Stimulated activated CD4-positive, alpha-beta T cell treated with anti-CD3 and anti-CD28 coated beads, Interleukin-4, amount 100 ng/mL, for 4 hours (primary cell): ENCODE measurements at places on chromosomes 7 and 10.

GRCh38 chr10:115969591-115969990 is 303.4 kb downstream of the GFRA1 start:
- no peak for DNase-seq

DNA sequence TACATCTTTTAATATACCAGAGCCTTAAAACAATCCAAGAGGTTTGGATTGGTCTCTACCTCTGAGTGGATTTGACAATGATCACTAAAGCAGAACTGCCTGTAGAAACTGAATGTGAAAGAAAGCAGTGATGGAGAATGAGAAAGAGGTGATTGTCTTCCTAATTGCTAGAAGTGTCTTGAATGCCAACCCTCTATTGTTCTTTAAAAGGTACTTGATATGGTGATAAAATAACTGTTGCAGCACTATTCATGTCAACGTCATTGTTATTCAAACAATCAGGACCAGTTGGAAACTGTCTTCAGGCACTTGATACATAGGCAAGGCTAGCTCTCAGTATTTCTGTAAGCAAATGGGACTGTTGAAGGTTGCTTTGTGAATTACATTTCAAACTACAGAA is 47.9 kb upstream of the ITPRID1 start:
- DNase-seq = no peak

- peak; percentile 45 for DNase-seq
Measured at GRCh38 chr7:5997210-5997808, 11.5 kb downstream of the PMS2 start.

DNA sequence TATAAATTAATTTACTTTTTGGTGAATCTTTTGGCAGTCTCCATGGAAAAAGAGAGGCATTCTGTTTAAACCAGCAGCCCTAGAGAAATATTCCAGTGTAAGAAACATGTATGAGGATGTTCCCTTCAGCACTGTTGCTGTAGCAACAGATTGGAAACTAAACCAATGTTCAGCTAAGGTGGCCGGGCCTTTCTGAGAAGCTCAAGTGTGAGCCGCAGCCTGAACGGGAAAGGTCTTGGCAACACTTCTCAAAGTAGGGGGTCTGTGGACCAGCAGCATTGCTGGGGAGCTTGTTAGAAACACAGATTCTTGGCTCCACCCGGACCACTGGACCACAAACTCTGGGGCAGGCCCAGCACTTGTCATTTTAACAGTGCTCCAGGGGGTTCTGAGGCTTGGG is 36.2 kb downstream of the RAMP3 start:
- DNase-seq = no peak

GRCh38 chr7:132063800-132064199 is 507.4 kb upstream of the PODXL start:
- DNase-seq = no peak

GRCh38 chr10:44696496-44696895 is 214.6 kb upstream of the TMEM72 start:
- DNase-seq = no peak

DNA sequence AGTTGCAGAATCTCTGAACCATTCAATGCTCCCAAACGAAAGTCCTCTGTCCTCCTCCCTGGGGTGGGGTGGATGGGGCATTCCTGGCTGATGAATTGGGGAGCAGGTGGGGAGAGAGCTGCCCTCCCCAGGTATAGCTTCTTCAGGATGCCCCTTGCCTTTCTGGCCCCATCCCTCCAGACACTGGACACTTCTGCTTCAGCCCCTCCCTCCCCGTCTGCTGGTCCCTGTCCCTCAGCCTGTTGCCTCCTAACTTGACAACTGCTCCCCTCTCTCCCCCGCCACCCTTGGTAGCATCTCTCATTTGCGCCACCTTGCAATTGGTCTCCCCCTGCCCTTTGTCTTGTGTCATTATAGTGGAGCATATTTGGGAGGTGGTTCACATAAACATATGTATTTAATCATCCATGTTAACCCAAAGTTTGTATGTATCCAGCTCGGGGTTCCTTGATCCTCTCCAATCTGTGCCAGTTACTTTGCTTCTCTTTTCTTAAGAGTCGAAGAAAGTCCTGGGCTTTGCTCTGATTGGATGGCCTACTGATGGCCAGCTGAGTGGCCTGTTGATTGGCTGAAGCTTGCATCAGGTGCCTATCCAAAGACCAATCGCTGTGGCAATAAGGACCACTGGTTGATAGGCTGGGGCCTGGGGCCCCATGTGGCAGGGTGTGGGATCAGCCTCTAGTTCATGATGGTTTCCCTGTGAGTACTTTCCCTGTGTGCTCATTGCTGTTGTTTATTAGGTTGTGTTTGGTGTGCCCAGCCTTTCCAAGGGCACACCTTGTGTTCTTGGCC is 4.0 kb upstream of the GCK start:
- DNase-seq = no peak

DNA sequence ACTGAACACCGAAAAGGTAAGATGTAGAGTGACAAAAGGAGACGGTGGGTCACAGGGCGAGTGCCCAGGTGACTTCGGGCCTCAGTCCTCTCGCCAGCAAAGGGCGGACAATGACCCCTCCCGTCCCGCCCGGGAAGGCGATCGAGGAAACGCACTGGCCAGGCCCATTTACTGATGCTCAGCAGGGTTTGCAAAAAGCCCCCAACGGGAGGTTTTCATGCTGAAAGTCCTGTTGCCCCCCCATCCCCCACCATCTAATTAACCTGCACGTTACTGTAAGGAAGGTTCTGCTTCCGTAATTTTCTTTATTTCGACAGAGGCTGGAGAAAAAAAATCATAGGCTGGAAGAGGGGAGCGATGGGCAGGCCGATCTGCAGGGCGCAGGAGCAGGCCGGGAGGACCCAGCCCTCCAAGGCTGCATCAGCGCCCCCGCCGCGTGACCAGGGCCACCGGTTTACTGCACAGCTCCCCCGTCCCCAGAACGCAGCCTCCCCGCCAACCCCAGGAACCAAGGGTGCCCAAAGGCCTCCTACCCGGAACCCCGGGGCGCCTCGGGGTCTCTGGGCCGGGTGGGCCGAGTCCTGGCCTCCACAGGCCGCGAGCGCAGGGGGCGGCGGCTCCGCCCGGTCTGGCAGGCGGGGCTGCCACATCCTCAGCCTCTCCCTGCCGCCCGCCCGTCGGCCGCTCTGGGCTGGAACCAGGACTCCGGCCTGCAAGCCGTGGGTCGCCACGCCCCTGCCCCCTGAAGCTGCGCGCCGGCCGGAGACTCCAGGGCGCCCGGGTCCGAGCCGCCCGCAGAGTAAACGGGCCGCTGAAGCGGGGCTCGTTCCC is 613 bp downstream of the OAT start:
- peak; percentile 25 for DNase-seq

GRCh38 chr10:6716516-6716915 is 136.4 kb upstream of the PRKCQ start:
- DNase-seq = no peak

DNA sequence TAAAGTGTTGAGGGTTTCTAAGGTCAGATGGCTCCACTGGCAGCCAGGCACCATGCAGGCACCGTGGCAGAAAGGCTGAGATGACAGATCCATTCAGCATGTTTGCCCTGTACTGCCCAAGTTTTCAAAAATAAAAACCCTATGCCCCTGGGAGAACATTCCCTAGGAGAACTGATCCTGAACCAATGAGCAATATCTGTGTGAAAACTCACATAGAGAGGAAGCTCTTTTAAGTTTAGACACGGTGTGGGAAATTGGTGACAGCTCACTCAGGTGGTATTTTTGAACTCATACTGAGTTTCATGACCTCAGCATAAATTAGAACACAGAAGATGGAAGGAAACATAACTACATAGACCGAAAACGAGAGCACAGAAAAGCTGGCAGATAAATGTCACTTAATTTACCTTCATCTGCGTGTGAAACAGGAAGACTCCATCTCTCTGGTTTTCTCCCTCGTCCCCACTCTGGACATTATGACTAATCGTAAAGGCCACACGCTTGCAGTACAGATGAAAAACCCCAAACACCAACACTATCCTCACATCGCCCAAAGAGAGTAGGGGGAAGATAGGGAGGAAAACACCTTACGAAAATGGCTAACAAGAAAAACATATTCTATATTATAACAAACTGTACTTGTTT is 127.8 kb downstream of the ICA1 start:
- DNase-seq = peak; percentile 30

- DNase-seq = no peak
Measured at GRCh38 chr7:100914879-100915447, 19.3 kb upstream of the ACHE start.

- DNase-seq = no peak
Measured at GRCh38 chr10:131271195-131271880, 40.2 kb downstream of the TCERG1L start.

DNA sequence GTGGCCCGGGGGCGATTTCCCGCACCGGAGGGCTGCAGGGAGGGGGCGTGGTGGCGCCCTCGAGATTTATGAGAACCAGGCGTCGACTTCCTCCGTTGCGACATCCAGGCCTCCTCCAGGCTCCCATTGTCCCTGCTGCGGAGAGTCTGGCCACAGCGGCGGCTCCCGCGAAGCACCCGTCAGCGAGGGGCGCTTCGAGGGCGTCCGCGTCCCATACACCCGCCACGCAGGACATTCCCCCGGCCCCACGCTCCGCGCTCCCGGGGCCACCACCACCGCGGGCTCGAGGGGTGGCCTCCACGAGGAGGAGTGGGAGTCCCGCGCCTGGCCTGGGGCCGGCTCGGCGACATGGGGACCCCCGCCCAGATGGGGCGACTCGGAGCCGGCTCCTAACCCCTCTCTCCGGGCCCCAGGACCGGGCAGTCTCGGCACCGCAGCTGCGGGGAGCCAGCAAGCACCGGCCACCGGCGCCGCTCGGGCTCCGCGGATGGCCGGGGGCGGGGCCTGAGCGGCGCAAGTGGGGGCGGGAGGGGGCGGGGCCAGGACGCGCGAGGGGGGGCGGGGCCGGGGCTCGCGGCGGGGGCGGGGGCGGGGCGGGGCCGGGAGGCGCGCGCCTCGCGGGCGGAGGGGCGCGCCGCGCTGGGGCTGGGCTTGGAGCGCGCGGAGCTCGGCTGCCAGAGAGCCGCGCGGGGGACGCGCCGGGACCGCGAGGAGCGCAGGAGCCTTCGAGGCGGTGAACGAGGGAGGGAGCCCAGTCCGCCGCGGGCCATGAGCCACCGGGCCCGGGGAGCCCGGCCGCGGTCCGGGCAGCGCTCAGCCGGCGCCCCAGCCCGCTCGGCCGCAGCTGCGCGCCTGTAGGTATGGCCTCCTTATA is at the start of gene SH2B2:
SH2B2 (plus strand) TSS at position 632 of the 874 bp plus-strand sequence. CDS start 13,683 bp downstream, outside the sequence.
- peak; percentile 36 for DNase-seq

GRCh38 chr7:100604976-100605911 is 3.1 kb downstream of the PCOLCE start:
- no peak for DNase-seq

GRCh38 chr7:69419934-69420333 is 178.3 kb upstream of the AUTS2 start:
- no peak for DNase-seq

DNA sequence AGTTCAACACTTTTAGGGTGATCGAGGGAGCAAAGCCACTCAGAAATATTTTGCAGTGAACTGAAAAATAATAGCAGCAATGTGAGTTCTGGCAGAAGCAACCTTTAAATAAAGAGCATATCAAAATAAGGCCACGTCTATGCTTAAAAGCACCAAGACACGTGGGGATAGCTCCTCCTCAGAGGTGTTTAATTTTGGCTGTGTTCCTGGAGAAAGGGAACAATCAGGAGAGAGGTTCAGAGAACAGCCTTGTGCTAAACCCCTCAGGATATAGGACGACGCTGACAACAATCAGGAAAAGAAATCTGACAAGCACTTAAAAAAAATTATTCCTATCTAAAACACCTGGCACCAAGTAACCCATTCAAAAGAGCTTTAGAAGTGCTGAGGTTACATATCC is 471.9 kb upstream of the CELF2 start:
- DNase-seq = no peak

DNA sequence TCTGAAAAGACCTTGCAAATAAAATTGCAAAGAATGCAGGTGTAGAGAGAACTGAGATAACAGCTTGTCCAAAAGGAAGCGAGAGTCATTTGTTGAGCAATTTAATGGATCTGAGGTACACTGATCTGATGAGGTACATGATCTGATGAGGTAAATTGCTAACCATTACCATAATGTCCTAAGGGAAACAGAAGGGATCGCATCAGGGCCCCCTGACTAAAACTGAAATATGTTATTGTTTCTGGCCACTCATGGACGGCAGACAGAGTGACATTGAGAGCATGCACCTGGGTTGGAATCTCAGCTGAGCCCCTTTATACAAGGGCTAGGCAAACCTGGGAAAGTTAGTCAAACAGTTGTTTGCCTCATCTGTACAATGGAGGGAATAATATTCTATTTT is 15.8 kb upstream of the PAPSS2 start:
- no peak for DNase-seq

- DNase-seq = no peak
Measured at GRCh38 chr7:94188350-94188749, 184.2 kb upstream of the BET1 start.

DNA sequence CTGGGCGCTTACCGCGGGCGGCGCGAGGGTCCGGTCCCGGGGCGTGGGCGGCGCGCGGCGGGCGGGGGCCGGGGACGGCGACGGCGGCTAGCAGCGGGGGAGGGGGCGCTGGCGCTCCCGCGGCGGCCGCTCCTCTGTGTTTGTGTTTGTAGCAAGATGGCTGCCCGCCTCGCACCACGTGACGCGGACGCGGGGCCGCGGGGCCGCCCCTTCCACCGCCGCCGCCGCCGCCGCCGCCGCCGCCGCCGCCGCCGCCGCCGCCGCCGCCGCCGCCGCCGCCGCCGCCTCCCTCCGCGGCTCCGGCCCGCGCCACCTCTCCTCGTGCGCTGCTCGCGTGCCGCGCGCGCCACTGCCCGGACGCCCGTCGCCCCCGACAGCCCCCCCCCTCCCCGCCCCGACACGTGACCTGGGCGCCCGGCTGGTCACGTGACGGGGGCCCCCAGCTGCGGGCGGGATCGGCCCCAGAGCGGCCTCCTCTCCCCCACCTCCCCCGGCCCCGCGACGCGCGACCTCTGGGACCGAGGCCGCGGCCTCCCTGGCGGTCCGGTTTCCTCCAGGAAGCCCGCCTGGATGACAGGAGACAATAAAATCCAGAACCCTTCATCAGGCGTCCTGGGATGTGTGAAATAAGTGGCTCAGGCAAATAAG is at the start of gene GIGYF1:
GIGYF1 (minus strand) TSS at position 153 of the 648 bp plus-strand sequence. CDS start 6,012 bp downstream, outside the sequence.
- peak; percentile 72 for DNase-seq

DNA sequence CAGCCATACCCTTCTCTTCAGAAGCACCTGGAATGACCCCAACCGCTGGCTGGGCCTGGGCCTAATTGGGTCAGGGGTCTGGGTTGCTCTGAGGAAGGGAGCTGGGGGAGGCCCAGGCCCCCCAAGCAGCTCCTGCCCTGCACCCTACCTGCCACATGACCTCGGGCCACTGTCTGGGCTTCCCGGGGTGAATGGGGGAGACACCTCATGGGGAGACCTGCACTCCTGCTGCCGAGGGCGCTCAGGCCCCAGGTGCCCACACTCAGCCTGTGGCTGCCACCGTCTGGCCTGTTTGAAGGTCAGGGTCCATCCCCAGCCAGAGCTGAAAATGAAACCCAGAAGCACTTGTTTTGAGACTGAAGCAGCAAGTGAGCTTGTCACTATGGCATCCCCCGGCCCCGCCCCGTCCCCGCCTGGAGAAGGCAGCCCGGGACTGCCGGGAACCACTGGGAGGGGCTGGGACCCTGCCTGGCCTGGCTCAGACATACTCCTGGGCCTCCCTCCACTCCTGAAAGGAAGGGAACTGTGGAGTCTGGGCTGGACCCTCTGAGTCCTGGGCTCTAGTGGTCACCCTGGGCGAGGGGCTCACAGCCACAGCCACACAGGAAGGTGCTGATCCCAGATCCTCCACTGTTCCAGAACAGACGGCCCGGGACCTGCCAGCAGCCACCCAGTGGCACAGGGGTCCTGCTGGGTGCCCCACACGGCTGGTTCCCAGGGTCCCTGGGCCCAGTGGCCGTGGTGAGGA is 7.4 kb upstream of the MICALL2 start:
- DNase-seq = no peak
